ENCODE measurements at places on chromosomes 13 and 19.

DNA sequence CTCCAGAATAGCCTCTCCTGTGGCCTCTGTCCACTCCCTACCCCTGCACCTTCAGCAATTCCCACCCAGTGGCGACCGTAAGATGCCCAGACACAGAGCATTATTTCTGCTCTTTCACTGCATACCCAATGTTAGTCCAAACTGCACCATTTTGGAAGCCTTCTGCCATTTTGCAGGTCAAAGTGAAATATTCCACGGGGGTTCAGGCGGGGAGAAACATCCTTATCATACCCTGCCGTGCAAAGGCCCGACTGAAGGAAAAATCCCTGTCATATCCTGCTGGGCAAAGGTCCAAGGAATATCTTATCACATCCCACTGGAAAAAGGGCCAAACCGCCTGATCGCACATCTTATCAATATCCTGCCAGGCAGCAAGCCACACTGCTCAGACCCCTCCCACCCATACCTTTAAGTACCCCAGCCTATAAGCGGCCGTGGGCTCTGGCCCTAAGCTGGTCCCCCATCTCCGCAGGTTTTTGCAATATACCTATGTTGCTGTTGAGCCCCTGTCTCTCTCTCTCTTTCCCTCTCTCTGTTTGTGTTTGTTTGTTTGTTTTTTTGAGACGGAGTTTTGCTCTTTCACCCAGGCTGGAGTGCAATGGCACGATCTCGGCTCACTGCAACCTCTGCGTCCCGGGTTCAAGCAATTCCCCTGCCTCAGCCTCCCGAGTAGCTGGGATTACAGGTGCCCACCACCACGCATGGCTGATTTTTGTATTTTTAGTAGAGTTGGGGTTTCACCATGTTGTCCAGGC is 18.2 kb downstream of the CLEC11A start:
- H3K27me3 ChIP-seq: no peaks in the 10 kb centered on the region
- H3K4me1 ChIP-seq: no peaks in the 10 kb centered on the region
- no peak for DNase-seq
- no peak overlapping the region for H3K4me3 ChIP-seq
- H3K36me3 ChIP-seq: no peaks in the 10 kb centered on the region

DNA sequence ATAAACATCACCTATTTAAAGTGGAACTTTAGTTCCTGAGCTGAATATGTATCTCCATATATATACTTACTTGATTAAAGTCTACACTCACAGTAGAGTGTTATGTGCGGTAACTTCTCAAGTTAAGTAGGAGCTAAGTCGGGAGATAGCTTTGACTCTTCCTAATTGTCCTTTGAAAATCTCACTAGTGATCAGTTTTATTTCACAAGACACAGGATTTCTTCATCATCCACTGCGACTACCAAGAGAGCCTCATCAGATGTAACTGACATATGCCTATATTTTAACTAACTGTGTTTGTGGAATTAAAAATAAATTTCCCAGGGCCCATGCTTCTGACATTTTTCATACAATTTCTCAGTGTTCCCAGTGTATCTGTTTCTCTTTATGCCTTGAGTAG is 1664.0 kb downstream of the EFNB2 start:
- no peak for DNase-seq
- H3K4me1 ChIP-seq: no peaks in the 10 kb centered on the region
- no peaks in the 10 kb centered on the region for H3K36me3 ChIP-seq
- no peaks in the 10 kb centered on the region for H3K27me3 ChIP-seq
- H3K27ac ChIP-seq: no peak overlapping the region

- no peak overlapping the region for H3K27ac ChIP-seq
- H3K36me3 ChIP-seq: no peaks in the 10 kb centered on the region
- H3K4me1 ChIP-seq: 0 out of 2 replicates have a peak, but pooled peaks cover 1% of the 10 kb centered on the region
- no peaks in the 10 kb centered on the region for H3K27me3 ChIP-seq
- DNase-seq: no peak
Measured at GRCh38 chr19:53101518-53101917, 1.7 kb downstream of the ZNF160 start.

DNA sequence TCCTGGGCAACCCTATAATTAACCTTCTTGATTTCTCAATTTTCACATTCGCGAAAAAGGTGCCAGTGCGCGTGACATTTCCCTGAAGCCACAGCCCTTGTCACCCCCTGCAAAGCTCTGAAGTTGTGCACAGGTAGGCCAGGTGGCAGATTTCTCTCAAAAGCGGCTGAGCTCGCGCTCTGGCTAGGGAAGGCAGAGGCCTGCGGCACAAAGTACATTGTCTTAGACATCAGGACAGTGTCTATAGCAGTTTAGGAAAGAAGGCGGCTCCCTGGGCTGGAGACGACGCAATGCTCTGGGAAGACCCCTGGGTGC is 42.9 kb upstream of the ZNF14 start:
- peak overlapping the region; percentile 81 for H3K4me3 ChIP-seq
- no peak for DNase-seq
- no peak overlapping the region for H3K27ac ChIP-seq
- no peaks in the 10 kb centered on the region for H3K27me3 ChIP-seq
- 0 out of 2 replicates have a peak, but pooled peaks cover 1% of the 10 kb centered on the region for H3K4me1 ChIP-seq

GRCh38 chr19:33385956-33386355 is 12.4 kb downstream of the CEBPG start:
- H3K4me3 ChIP-seq: no peak overlapping the region
- no peak for DNase-seq
- H3K4me1 ChIP-seq: no peaks in the 10 kb centered on the region
- no peaks in the 10 kb centered on the region for H3K27me3 ChIP-seq
- H3K36me3 ChIP-seq: no peaks in the 10 kb centered on the region

GRCh38 chr19:49949742-49950589 is 11.0 kb downstream of the SIGLEC11 start:
- H3K4me1 ChIP-seq: no peaks in the 10 kb centered on the region
- H3K27ac ChIP-seq: no peak overlapping the region
- H3K36me3 ChIP-seq: no peaks in the 10 kb centered on the region
- no peak for DNase-seq
- no peaks in the 10 kb centered on the region for H3K27me3 ChIP-seq
- H3K4me3 ChIP-seq: no peak overlapping the region

- no peak overlapping the region for H3K27ac ChIP-seq
Measured at GRCh38 chr13:110540871-110541525, 20.5 kb downstream of the RAB20 start.

DNA sequence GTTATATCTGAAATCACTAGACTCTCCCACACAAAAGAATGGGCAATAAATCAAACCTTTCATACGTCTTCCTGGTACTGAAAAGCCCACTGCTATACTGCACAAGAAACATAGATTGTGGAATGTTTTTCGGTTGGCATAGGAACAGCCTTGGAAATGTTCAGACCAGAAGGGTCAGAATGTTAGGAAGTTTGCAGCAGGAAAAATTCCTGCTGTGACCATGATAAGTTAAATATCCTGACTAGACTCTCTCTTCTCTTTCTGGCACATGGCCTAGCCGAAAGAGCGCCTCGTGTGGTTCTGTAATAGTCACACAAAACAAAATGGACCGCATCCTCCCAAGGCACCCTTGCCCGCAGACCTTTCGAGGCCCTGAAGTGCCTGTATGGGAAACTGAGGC is 427.2 kb downstream of the COG6 start:
- no peaks in the 10 kb centered on the region for H3K36me3 ChIP-seq
- H3K4me3 ChIP-seq: no peak overlapping the region
- no peaks in the 10 kb centered on the region for H3K4me1 ChIP-seq
- DNase-seq: no peak
- H3K27me3 ChIP-seq: no peaks in the 10 kb centered on the region
- H3K27ac ChIP-seq: no peak overlapping the region

GRCh38 chr19:50722201-50723013 is 757 bp upstream of the CLEC11A start:
- no peak overlapping the region for H3K27ac ChIP-seq
- peaks cover 3% of the 10 kb centered on the region for H3K36me3 ChIP-seq
- no peaks in the 10 kb centered on the region for H3K4me1 ChIP-seq
- DNase-seq: no peak
- H3K4me3 ChIP-seq: no peak overlapping the region
- no peaks in the 10 kb centered on the region for H3K27me3 ChIP-seq

DNA sequence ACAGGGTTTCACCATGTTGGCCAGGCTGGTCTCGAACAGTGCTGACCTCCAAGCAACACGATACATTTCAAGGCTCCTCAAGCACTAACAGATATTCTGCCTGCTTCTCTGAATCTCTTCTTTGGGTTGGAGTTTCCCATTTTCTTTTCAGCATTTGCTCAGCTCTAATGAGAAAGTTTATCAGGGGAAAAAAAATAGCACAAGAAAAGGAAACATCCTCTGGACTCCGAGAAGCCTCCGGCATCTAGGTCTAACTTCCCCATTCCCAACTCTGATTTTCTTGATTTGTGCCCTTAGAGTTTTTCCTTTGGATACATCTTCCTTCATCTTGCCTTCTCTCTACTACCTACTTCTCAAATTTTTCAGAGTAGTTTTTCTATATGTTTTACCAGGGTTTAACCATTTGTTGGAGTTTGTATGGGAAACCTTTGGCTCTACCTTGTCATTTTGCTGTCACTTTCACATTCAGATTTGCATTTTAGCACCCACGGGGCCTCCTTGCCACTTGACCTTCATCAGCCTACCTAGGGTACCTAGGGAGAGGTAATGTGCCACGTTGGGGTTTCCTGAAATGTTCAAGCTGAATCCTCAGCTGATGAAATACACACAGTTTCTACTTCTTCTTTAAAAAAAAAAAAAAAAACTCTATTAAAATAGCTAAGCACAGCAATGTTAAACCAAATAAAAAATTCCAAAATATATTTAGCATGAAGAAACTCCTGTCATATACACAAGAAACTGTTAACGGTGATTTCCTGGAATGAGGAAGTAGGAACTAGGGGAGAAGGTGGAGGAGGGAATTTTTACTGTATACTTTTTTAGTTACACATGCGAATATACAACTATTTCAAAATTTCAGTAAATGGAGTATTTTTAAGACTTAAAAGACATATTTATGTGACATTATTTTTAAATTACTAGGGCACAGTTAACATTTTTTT is 5.1 kb upstream of the USP12 start:
- DNase-seq: no peak
- no peak overlapping the region for H3K27ac ChIP-seq
- 0 out of 2 replicates have a peak, but pooled peaks cover 1% of the 10 kb centered on the region for H3K4me1 ChIP-seq
- no peaks in the 10 kb centered on the region for H3K27me3 ChIP-seq
- H3K36me3 ChIP-seq: no peaks in the 10 kb centered on the region

DNA sequence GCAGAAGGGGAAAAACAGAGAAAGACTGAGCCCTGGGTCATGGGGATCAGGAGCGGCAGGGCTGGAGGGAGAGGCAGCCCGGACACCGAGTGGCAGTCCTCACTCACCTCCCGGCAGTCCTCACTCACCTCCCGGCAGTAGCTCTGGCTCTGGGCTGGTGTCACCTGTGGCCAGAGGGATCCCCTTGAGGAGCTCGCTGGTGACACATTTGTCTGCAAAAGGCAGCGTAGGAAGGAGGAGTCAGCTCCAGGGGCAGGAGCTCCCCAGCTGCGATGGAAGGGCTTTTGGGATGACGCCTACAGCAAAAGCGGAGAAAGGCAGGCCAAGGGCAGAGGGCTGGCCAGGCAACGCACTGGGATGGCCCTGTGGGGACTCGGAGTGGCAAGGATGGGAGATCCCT is 739 bp downstream of the EIF3G start:
- no peak for DNase-seq
- peaks cover 25% of the 10 kb centered on the region for H3K36me3 ChIP-seq
- H3K27me3 ChIP-seq: no peaks in the 10 kb centered on the region
- H3K4me1 ChIP-seq: peaks cover 3% of the 10 kb centered on the region

DNA sequence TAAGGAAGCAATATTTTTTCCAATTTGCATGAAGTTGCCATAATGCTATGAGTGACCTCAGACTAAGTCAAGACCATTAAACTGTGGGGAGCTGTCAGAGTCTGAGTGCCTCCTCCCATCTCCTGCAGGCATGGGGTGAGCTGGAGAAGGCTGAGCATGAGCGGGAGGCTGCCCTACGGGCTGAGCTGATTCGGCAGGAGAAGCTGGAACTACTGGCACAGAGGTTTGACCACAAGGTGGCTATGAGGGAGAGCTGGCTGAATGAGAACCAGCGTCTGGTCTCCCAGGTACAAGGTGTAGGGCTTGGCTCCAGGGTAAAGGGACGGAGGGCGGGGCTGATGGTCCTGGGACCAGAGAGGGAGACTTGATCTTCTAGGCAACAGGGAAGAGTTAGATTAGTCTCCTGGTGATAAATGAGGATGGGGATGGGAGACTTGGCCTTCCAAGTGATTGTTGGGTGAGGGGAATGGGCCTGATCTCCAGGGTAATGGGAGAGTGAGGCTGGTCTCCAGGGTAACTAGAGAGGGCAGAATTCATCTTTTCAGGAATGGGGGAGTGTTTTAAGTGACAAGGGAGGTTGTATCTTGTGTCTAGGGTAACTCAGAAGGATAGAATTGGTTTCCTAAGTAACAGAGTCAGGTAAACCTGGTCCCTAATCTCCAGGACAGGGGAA is 36.0 kb downstream of the SPTBN4 start:
- H3K27me3 ChIP-seq: no peaks in the 10 kb centered on the region
- no peak overlapping the region for H3K27ac ChIP-seq
- no peak for DNase-seq
- no peaks in the 10 kb centered on the region for H3K4me1 ChIP-seq

DNA sequence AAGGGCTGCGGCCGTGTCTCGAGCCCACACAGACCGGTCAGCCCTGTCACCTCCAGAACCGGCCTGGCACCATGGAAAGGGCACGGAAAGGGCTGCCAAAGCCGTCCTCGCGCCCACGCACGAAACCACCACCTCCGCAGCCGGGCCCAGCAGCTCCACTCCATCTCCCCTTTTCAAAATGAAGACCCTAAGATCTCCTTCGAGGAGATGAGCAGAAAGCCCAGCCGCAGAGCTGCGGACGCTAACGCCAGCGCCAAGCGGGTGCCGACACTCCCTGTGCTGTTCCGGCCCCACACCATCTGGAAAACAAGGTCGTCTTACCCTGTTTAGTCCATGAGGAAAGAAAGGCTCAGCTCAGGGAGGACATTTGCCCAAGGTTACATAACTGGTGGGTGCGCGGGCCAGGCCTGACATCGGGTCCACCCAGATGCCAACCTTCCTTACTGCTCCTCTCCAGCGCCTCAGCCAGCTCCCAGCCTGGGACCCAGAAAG is 131.1 kb downstream of the FOXO1 start:
- no peaks in the 10 kb centered on the region for H3K36me3 ChIP-seq
- no peaks in the 10 kb centered on the region for H3K27me3 ChIP-seq
- H3K4me3 ChIP-seq: no peak overlapping the region
- no peak for DNase-seq
- H3K27ac ChIP-seq: no peak overlapping the region

GRCh38 chr13:92590503-92590908 is 636.1 kb upstream of the GPC6 start:
- H3K36me3 ChIP-seq: no peaks in the 10 kb centered on the region
- no peaks in the 10 kb centered on the region for H3K27me3 ChIP-seq
- no peaks in the 10 kb centered on the region for H3K4me1 ChIP-seq
- no peak for DNase-seq
- no peak overlapping the region for H3K27ac ChIP-seq

- no peak overlapping the region for H3K4me3 ChIP-seq
- H3K36me3 ChIP-seq: peaks cover 8% of the 10 kb centered on the region
- no peak for DNase-seq
Measured at GRCh38 chr19:13260883-13261653, 110.9 kb downstream of the IER2 start.
